ENCODE measurements at places on chromosomes 16 and 17.

DNA sequence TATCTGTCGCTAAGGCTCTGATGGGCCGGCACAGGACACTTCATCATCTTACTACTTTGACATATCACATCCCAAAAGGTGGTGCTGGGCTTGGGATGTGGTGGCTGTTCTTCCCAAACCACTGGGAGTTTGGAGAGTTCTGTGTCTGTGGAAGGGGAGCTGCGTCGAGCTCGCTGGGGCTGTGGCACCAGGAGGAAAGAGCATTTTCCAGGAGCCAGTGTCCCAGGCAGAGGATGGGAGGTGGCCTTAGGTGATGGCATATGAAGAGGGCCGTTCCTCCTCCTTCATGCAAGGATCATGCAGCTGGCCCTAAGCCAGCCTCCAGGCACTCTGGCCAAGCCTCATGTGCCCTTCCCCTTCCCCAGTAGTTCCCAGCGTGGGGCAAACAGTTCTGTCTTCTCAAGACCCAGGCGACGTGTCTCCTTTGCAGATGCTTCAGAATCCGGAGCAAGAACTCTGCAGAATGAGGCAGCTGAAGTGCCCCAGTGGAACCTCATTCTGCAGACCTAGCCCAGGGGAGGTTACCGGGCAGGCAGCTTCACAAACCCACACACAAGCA lies 89.4 kb upstream of the TNRC6C start:
- DNase-seq: no peak

GRCh38 chr16:47949276-47949675 lies 206.5 kb downstream of the ABCC12 start:
- DNase-seq: no peak

DNA sequence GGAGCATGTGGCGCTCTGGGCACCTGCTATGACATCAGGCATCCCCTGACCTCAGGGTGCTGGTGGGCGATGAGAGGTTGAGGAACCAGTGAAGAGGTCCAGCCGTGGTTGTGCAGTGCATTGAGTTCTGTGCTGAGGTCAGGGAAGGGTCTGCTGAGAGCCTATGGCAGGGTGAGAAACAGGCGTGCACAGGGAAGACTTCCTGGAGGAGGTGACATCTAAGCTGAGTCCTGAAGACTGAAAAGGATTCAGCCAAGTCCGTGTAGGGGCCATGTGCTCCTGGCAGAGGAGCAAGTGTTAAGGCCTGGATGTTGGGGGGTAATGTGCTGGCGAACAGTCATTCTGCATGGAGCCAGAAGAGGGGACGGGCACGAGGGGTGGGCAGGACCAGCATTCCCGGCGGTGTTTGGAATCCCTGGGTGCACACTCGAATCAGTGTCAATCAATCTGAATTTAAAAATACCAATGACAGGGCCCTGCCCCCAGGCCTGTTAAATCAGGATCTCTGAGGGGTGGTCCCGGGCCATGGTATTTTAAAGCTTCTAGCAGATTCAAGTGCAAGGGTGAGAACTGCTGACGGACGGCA lies 65.8 kb upstream of the CIBAR2 start:
- no peak for DNase-seq

DNA sequence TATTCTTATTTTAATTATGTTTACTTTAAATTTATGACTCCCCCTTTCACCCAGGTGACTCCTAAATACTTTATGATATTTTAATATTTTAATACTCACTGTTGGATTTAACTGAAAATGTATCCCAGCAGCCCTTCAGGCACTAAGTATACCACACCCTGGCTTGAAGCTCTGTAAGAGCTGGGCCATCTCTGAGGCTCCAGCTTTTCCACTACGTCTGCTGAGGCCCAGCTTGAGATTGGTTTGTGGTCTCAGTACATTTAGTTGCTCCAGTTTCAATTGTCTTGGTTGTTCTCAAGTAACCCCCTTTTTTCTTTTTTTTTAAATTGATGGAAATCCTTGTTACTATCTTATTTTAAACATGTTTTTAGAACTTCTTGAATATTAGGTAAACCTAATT lies 27.0 kb upstream of the CAPNS2 start:
- DNase-seq: no peak

- DNase-seq: peak; percentile 53
Measured at GRCh38 chr16:68257251-68257905, 6.9 kb upstream of the SLC7A6 start.

- no peak for DNase-seq
Measured at GRCh38 chr17:80800481-80801391, 190.9 kb upstream of the CHMP6 start.

DNA sequence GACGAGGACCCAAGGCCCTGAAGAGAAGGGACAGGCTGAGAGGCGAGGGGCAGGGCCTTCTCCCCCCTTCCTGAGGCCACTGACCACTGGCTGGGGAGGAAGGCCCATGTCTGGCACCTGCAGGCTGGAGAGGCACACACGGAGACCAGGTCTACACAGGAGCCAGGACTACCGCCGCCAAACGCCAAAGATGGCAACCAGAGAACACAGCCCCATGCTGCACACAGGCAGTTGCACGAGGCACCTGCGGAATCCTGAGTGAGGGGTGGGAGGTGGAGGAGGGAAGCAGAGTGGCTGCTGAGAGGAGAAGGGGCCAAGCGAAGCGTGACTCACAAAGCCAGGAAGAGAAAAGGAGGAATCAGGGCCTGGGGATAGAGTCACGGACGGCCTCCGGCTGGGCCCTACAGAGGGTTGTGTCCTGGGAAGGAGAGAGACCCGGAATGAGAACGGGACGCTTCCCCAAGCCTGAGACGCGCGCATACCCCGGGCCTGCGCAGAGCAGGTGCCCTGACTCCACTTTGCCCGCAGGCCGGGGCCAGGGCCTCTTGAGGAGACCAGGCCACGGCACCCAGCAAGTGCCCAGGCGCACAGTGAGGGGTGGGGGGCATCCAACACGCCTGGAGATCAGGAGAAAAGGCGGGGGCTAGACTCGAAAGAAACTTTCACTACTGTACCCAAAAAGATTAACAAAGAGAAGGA lies 28.7 kb upstream of the C16orf95 start:
- DNase-seq: peak; percentile 4

- peak; percentile 77 for DNase-seq
Measured at GRCh38 chr16:49528060-49528865, 154.7 kb downstream of the C16orf78 start.

GRCh38 chr16:19031738-19032137 lies 35.7 kb upstream of the COQ7 start:
- DNase-seq: no peak

DNA sequence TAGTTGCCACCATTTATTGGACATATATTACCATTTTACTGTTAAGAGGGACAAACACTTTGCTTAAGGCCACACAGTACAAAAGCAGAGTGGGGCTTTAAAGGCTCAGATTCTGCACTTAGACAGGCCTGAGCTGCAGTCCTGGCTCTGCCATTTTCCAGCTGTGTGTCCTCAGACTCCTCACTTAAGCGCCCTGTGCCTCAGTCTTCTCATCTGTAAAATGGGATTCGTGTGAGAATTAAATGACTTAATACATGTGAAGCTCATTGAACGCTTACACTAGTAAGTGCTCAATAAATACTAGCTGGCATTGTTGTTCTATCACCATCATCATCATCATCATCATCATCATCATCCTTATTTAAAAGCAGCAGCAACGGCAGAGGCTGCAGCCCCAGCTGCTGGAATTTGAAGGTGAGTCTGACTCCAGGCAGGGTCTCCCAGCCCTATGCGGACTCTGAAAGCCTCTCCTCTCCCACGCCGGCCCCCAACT lies 445 bp upstream of the CACNG5 start:
- no peak for DNase-seq

DNA sequence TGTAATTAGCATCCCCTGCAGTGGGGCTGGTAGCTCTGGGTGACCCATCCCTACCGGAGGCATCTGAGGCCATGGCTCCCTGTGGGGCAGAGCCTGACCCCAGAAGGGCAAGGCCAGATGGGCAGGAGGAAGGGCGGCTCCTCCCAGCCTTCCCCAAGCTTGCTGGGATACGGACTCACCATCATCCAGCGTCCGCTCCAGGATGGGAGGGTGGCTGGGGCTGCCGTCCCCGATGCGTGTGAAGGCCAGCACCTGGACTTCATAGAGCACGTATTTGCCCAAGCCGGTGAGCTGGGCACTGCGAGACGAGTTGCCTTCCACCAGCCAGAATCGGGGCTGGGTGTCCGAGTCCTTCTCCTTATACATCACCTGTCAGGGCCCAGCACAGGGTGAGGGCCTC lies 81.6 kb upstream of the CDC42EP4 start:
- no peak for DNase-seq

- no peak for DNase-seq
Measured at GRCh38 chr17:34347063-34347462, 9.2 kb upstream of the CCL13 start.

DNA sequence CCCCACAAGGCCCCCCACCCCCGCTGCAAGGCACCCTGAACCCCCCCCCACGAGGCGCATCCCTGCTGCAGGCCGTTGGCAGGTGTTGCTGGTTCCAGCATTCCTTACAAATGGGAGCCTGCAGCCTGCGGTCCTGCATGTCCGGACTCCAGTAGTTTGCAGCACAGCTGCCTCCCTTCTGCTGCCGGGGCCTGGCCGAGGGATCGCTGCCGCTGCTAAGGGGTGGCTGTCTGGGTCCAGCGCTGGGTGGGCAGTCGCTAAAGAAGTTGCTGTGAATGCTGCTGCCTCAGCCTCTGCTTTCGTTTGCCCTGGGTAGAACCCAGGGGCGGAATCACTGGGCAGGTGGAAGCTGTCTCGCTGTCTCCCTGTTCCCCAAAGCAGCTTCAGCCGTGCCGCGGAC lies 11.8 kb downstream of the UTS2R start:
- no peak for DNase-seq

DNA sequence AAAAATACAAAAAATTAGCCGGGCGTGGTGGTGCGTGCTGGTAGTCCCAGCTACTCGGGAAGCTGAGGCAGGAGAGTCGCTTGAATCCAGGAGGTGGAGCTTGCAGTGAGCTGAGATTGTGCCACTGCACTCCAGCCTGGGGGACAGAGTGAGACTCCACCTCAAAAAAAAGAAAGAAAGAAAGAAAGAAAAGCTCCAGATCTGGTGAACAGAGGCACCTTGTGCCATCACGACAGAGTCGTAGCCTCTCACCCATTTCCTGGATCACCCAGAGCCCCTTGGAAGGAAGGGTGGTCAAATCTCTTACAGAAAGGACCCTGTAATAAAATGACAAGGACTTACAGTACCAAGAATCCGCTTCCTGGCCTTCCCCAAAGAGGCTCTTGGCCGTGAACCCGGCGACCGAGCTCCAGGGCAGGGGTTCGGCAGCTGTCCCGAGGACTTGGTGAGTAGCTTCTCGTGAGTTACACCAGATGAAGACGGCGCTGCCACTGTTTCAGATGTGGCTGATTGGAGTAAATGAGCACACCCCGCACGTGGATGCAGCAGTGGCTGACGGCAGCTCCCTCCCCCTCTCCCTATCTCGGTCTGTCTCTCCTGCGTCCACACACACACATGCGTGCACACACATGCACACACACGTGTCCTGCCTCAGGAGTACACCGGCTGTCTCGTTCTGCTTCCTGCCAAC lies 13.5 kb downstream of the LGALS3BP start:
- DNase-seq: no peak

GRCh38 chr17:9432134-9432885 lies 143.3 kb downstream of the STX8 start:
- DNase-seq: no peak

- peak; percentile 85 for DNase-seq
Measured at GRCh38 chr16:2039274-2040031, 8.2 kb downstream of the NTHL1 start.

DNA sequence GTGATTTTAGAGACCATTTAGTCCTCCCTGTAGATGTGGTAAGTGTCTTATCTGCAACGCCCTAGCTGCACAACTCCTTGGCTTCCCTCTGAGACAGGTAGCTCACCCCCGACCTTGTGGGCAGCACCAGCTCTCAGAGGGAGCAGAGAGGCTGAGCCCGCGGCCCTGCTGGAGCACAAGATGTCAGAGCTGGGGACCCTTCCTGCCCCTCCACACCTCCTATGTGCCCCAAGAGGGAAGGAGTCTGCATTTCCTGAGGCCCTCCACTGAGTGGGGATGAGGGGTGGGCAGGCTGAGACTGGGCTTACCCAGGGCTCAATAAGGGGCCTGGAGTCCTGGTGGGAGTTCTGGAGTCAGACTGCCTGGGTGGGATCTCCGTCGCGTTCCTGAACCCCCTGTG lies 12.2 kb upstream of the ADGRG1 start:
- DNase-seq: no peak

DNA sequence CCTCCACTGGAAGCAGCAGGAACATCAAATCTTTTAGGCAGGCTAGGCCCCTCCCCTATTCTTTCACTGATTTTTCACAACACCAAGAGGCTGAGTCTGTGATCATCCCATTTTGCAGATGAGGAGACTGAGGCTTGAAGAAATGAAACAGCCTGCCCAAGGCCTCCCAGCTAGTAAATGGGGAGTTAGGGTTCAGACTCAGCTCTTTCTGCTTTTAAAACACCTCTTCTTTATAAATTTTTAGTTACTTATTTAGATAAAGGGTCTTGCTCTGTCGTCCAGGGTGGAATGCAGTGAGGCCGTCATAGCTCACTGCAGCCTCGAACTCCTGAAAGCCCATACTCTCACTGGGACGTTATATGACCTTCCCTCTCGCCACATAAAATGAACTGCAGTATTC lies 82.2 kb downstream of the BMERB1 start:
- no peak for DNase-seq

DNA sequence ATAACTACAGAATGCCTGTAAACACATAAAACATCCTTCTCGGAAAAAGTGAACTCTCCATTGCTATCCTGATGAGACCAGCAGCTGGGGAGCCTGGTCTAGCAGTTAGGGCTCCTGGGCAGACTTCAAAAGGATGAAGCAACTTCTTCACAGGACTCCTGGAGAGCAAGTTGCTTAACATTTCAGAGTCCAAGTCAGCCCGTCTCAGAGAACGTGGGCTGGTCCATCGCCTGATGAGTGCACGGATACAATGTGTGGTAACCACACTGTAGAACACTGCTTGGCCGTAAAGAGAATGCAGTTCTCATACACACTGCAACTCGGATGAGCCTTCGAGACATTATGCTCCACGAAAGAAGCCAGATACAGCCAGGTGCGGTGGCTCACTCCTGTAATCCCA lies 52.7 kb downstream of the TMEM235 start:
- no peak for DNase-seq

GRCh38 chr16:72493716-72494415 lies 321.9 kb upstream of the PMFBP1 start:
- no peak for DNase-seq

DNA sequence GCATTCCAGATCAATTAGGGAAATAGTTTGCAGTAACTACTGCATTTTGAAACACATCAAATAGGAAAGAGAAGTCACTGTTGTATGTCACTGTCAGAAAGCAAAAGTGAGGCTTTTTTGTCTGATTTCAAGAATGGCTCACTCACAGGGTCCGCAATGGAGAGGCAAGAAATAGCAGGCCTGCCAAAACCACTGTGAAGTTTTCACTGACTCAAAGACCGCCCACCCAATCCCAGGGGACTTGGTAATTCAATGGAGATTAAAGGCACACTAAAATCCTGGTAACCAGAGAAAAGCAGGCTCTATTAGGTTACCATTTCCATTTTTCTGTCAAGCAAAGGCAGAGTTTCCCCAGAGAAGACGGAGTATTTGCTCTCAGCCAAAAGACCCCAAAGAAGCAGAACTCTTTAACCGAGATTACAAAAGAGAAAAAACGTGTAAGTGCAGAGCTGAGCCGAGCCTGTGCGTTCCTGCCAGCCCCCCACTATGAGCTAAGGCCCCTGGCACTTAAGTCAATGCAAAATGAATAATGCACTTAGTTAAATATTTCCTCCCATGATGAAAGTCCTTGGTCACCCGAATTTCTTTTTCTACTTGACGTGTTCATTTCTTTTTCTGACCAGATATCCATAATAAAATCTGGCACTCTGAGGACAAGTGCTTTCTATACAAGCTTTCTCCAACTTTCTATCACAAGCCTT lies 57.0 kb downstream of the FOXL1 start:
- peak; percentile 47 for DNase-seq
